ENCODE measurements at places on chromosomes 1 and 21. TPM values are rescaled to one million over a fixed set of nuclear protein-coding genes. Genes with fewer than 3 reads are reported as not detected.

The SPRR3 gene
- total RNA-seq = not detected

DNA sequence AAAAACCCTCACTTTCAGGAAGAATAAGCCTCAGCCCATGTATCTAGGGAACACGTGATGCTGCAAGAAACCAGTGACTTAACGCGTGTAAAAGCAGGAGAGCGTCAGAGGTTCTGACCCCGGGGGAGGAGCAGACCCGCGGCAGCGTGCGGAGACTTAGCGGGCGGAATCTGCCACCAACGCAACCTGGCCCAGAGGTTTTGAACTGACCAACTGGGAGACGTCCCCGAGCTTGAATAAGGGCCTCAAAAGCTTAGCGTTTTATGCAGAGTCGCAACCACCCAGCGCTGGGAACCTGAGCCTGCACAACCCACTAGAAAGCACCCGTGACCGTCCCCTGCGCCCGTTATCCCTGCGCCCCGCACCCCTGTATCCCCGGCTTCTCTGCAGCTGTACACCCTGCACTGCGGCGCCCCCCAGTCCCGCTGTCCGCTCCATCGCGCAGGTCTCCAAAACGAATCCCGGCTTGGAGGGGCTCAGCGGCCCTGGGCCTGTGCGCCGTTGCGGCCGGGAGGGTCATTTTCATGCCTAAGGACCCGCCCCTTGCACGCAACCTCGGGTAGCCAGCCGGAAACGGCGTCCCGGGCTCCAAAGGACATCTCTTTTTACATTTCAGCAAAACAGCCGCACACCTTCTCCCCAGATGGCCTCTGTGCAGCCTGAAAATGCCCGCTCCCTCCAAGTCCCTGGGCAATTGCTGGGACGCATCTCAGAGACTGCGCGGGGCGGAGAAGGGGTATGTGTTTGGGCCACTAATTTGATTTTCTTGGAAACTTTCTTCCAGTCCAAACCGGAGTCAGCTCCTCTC lies 29.4 kb upstream of the TRIM17 start:
- DNase-seq = peak; percentile 98

DNA sequence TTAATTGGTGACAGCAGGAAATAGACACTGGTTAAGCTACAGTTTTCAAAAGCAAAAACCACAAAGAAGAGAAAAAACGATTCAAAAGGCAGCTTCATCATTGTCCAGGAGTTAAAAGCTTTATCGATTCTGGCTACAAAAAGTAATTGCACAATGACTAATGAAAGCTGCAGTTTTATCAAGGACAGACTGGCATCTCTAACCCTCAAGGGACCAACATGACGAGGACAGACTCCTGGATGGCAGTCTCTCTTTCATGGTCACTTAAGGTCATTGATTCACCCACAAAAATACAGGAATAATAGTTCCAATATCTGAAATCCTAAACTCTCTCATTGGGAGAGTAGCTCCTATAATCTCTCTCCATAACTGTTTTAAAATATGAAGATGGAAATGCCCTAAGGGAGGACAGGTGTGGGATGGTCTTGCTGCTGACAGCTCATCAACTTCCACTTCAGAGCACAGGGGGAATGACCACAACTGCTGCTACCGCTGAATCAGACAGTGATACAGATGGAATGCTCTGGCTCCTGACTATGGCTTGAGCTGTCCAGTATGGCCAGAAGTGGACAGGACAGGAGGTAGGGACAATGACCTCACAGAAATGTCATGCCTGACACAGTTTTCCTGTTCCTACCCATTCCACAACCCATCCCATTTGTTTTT lies 17.4 kb upstream of the CPLANE2 start:
- DNase-seq = no peak

GRCh38 chr1:59755069-59755685 lies 59.6 kb upstream of the HOOK1 start:
- DNase-seq = no peak

DNA sequence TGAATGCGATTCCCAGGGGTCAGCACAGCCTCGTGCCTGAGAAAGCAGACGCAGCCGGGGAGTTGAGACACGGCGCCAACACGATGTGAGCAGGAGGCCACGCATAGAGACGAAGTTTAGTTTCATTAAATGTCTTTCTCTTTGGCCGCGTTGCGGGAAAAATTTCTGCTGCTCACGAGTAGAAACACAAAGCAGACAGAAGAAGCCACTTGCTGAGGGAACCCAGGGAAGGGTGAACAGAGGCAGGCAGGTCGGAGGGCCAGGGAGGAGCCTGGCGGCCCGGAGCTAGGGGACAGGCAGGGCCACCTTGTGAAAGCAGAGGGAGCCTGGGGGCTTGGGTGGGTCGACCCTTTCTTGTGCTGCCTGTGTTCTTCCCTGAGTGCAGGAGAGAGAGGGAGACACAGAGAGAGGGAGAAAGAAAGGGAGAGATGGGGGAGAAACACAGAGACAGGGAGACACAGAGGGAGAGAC lies 33.2 kb downstream of the POFUT2 start:
- DNase-seq = peak; percentile 63

- no peak for DNase-seq
Measured at GRCh38 chr1:230138561-230139239, 71.7 kb downstream of the GALNT2 start.

DNA sequence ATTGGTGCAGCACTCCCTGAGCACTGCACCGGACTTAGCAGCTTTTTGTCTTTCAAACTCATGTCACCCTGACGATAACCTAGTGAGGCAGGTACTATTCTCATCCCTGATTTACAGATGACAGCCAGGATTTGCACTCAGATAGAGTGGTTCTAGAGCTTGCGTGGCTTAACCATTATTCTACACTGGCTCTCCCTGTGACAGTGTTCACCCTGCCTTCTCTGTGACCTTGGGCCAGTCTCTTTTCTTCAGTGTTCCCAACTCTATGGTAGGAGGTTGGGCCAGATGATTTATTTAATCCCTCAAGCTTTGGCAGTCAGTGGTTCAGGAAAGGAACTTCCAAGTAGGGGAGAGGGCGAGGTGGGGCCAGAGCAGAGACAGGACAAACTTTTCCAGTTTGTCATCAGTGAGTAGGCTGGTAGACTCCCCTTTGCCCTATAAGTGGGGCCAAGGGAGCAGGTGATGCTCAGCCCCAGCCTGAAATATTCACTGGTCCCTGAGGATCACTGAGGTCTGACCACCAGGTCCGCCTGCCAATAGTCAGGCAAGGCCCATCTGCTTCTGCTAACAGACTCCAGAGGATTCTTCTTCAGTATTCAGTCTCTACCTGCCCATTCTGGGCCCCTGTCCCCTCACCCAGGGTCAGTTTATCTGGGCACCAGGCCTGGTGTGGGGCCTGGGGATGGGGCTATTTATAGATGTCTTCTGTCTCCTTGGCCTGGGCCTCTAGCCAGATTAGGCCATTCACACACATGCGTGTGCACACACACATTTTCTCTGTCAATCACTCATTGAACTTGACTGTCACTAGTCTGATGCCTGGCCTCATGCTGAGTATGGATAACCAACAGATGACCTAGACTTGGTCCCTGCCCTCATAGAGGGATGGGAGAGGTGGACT lies 8.8 kb upstream of the FABP3 start:
- DNase-seq = no peak

GRCh38 chr21:35690436-35690835 lies 369.9 kb downstream of the SETD4 start:
- no peak for DNase-seq

DNA sequence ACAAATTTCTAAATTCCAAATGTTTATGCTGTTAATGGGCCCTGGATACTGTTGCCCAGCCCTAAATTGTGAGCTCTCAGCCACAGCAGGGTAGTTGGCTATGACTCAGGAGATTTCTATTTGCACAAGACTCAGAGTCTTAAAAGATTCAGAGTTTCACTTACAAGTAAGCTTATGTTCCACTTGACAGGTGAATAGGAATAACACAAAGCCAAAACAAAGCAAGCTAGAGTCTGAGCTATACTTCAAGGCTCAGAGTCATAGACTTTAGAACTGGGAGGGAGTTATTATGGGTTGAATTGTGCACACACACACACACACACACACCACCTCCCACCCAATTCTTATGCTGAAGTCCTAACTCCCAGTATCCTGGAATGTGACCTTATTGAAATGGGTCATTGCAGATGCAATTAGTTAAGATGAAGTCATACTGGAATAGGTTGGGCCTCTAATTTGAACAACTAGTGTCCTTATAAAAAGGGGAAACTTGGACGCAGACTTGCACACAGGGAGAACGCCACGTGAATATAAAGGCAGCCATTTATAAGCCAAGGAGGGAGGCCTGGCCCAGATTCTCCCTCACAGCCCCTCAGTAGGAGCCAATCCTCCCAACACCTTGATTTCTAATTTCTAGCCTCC lies 30.2 kb downstream of the PRDX6 start:
- DNase-seq = peak; percentile 65

DNA sequence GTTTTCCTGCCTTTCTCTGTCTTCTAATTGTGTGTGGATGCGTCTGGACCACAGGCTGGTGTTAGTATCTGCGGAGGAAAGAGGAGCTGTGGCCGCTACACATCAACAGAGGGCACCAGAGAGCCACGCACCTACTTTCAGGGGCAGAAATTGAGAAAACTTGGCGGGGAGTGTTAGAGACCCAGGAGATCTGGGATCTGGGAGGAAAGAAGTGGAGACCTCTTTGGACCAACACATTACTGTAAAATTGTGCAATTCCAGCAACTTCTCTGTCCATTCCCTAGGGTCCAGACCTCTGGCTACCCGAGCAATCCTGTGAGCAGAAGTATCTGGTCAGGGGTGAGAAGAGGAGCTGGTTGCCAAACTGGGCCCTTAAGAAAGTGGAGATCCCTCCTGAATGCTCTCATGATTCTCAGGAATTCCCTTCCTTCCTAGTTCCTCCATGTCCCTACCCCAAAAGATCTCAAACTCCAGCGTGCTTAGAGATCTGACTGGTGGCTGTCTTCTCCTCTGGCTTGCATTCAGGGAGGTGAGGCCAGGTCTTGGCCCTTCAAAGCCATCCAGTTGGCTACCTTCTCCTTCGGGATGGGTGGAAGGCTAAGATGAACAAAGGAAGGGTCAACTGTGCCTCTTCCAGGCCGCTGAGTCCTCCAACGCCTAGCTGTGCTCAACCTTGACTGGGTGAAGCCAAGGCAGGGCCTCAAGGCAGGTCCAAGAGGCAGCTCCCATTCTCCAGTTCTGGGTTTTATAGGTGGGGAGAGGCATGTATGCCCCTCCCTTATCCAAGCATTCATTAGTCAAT lies 1.2 kb upstream of the KIRREL1 start:
- peak; percentile 93 for DNase-seq

- peak; percentile 8 for DNase-seq
Measured at GRCh38 chr1:33288976-33289857, 31.7 kb downstream of the A3GALT2 start.

GRCh38 chr1:178774263-178774662 lies 49.2 kb downstream of the RALGPS2 start:
- DNase-seq = no peak
